Naive thymus-derived CD8-positive, alpha-beta T cell (primary cell): ENCODE measurements at places on chromosomes 3 and 15.
A peak's percentile ranks its signal among the peaks of the same experiment; 100 is the strongest.

DNA sequence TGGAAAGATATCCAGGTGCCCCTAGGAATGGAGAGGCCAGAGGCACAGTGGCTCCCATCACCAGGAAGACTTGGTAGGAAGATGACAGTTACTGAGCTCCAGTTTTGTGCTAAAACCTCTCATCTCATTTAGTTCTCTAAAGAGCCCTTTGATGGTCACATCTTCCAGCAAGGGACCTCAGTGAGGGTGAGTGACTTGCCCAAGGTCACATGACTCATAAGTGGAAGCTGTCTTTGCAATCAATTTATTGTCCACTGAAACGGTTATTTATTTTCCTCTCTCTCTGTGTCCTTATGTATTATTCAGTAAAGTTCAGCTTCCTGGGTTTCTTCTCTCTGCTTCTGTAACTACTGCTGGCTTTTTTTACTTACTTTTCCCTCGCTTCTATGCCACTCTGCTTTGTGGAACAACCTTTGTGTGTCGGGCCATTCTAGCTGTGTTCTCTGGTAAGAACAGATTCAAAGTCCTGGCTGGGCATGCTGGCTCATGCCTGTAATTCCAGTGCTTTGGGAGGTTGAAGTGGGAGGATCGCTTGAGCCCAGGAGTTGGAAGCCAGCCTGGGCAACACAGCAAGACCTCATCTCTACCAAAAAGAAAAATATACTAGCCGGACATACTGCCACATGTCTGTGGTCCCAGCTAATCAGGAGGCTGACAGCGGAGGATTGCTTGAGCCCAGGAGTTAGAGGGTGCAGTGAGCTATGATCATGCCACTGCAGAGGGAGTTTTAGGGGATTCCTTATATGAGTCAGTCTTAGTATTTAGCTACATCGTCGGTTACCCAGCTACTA is 55.9 kb downstream of the PDIA5 start:
- DNase-seq: no peak

DNA sequence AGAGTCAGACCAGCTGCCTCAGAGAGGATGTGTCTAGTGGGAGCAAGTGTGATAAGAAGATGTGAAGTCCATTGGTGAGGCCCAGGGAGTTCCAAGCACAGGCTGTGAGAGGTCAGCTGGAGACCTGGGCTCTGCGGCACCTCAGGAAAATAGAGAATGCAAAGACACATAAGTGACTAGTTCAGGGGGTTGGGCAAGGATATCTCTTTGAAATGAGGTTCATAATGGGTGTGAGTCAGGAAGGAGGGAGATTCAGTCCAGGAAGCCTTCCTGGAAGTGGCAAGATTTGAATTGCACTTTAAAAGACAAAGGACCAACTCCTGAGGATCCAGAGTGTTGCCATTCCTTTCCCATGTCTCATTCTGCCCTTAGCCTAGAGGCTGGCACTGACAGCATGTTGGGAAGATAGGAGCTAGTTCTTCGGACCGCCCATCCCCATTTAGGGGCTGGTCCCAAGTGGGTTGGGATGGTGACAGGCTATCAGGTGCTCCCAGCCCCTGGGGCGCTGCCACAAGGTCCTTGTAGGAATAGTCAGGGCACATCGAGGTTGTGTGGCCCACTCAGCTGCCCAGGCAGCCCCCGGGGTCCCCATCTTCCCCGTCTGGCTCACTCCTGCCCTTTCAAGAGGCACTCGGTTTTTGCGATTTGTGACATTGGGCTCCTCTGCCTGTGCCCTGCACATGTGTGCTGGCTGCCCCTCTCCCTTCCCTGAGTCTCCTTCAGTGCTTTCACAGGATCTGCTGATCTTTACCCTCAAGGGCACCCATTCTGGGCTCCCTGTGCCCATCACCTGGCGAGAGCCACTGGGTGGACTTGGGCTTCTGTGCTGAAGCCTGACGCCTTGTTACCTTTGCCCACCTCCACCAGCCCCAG is 23.7 kb downstream of the ESYT3 start:
- no peak for DNase-seq

DNA sequence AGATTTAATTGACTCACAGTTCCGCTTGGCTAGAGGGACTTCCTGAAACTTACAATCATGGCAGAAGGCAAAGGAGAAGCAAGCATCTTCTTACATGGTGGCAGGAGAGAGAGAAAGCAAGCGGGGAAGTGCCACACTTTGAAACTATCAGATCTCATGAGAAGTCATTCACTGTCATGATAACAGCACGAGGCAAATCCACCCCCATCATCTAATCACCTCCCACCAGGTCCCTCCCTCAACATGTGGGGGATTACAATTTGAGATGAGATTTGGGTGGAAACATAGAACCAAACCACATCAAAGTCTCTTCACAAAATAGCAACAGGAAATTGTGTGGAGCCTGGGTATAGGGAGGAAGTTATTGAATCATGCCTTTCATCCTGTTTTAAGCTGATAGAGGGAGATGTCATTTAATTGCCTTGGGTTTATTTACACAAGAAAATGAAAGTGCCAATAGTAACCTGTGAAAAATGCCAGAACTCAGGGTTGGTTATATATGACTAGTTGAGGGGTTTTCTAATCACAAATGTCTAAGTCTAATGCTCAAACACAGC is 624.8 kb upstream of the LMCD1 start:
- peak; percentile 73 for DNase-seq

DNA sequence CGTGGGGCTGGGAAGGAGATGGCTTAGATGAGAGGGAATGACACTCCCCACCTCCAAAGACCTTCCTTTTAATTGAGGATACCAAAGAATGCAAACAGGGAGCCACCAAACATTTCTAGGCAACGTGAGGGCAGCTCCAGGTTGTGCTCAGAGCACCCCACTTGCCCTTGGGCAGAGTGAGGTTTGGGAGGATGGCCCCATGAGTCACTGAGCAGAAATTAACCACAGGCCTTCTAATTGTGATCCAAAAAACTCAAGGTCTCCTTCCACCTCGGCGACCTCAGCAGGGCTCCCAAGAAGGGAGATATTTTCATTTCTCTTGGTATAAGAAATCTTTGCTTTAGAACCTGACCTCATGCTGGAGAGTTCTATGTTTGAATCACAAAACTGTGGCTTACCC is 305.0 kb upstream of the TPM1 start:
- no peak for DNase-seq

GRCh38 chr3:101184111-101184510 is 136.3 kb downstream of the IMPG2 start:
- no peak for DNase-seq

DNA sequence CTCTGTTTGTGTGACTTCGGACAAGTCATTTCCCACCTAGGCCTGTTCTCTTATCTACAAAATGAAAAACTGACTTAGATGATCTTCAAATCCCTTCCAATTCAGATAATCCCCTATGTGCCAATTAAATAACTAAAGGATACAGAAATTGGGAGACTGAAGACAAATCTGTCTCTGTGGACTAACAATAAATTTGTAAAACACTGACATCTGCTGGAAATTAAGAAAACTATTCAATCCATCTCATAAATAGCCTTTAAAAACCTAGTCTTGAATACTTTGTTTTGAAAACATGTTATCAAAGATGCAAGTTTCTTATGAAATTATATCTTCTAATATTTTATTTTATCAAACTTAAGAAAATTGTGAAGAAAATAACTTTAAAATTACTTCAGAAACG is 38.3 kb downstream of the MTHFS start:
- no peak for DNase-seq

- no peak for DNase-seq
Measured at GRCh38 chr15:63905558-63906265, 72.0 kb upstream of the HERC1 start.

- DNase-seq: no peak
Measured at GRCh38 chr15:96395687-96396086, 65.2 kb downstream of the NR2F2 start.

- DNase-seq: no peak
Measured at GRCh38 chr3:148534089-148534988, 163.4 kb upstream of the AGTR1 start.
